ENCODE measurements at places on chromosomes 2 and 18.

DNA sequence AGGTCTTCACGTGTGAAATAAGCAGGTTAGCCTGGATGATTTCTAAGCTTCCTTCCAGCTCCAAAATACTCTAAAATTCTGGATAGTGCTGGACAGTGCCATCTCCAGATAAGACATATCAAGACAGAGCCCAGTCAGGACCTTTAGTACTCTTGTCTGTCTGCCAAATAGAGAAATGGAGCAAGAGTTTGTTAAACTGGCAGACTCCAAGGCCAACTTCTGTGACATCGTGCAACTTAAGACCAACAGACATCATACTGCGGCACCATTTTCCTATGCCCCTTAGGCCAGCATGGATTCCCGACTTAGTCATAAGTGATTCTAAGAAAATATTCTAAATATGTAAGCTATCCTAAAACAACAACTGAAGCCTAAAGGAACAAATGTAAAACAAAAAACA is 118.6 kb downstream of the RBMS1 start:
- DNase-seq: no peak

GRCh38 chr18:24536834-24537233 is 76.4 kb downstream of the HRH4 start:
- DNase-seq: no peak

DNA sequence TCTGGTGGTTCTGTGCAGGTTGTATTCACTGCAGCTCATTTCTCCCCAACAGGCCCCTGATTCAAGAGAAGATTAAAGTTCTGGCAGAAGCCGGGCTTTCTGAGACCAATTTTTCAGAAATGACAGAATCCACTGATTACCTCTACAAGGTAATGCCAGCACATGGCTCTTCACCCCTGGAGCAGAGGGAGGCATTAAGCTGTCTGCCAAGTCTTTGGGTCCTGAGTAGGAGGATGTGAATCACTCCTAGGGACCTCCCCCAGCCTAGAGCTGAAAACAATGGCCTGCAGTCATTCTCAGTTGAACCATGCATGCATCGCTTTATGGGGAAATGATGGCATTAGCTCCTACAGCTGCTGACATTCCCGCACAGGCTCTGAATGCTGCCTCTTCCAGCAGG is 20.5 kb upstream of the RPL37A start:
- DNase-seq: no peak

- no peak for DNase-seq
Measured at GRCh38 chr2:62550461-62550860, 44.5 kb upstream of the TMEM17 start.

DNA sequence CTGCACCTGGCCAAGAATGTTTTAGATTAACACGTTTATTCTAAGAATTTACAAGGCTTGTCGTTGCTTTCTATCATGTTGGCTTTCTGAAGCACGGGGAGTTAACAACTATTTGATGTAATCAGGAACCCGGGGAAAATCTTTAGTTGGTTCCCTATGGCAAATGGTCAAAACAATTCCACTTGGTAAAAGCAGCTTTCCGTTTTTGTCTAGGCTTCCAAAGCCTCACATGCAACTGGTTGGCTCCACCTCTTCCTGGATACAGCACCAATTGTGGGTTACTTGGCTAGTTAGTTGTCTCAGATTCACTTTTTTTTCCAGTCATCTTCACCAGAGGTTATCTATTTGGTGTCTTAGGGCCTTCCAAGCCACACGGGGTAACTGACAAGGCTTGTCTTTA is 2.8 kb downstream of the COLEC12 start:
- DNase-seq: no peak

DNA sequence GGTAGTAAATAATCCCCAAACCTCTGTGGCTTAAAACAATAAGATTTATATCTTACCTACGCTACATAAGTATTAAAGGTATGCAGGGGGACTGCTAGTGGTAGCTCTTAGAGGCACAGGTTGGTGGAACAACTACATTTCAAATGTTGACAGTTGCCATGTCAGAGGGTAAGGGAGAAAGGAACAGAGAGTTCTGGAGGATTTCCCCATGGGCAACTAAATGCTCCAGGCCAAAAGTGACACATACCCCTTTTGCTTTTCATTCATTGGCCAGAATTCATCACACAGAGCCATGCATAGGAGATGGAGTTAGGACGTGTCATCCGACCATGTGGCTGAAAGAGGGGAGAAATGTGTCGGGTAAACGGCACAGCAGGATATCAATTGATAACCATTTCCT is 133.2 kb downstream of the NAPG start:
- DNase-seq: no peak

DNA sequence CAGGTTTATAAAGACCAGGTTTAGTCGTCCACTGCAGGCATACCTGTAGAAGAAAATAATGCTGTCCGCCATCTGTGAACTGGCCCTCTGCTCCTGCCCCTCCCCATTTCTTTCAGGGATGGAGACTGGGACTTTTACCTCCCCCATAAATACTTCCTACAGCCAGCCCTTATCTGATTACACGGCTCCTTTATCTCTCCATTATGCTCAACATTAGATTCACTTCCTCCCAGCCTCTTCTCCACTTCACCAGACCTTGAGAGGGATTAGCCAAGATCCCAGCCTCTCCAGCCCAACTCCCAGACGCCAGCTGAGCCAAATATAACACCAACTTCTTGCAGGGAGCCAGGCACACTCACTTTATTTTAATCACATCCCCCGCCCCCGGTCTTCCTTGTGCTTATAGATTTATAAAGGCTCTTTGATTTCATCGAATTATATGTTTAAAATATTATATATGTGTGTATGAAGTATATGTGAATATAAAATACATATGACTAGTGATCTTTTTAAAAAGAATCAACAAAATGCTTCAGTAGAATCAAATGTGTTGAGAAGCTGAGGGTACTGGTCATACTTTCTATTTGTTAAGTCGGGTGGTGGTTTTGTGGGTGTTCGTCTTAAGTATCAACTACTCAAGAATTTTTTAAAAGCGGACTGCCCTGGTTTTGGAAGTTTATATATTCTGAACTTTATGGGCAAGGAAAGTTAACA is 81.0 kb downstream of the SPRED2 start:
- DNase-seq: no peak

GRCh38 chr2:65779021-65779420 is 346.6 kb upstream of the SPRED2 start:
- DNase-seq: no peak

- no peak for DNase-seq
Measured at GRCh38 chr18:38895560-38895959, 1330.0 kb upstream of the CELF4 start.

DNA sequence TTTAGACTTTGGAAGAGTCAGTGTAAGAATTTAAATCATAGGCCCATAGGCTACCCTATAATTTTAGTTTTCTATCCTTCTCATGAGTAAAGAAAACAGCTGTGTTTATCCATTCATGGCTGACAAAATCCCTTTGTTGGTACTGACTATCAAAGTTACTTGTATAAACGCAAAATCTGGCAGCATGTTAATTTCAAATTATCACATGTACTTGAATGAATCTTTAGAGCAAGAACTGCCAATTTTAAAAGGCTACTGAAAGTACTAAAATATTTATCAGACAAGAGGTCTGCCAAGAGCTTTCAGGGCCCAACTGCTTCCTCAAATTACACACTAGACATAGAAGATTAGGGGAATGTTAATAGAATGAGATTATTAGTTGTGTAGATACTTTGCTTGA is 66.6 kb downstream of the MYL12B start:
- no peak for DNase-seq

DNA sequence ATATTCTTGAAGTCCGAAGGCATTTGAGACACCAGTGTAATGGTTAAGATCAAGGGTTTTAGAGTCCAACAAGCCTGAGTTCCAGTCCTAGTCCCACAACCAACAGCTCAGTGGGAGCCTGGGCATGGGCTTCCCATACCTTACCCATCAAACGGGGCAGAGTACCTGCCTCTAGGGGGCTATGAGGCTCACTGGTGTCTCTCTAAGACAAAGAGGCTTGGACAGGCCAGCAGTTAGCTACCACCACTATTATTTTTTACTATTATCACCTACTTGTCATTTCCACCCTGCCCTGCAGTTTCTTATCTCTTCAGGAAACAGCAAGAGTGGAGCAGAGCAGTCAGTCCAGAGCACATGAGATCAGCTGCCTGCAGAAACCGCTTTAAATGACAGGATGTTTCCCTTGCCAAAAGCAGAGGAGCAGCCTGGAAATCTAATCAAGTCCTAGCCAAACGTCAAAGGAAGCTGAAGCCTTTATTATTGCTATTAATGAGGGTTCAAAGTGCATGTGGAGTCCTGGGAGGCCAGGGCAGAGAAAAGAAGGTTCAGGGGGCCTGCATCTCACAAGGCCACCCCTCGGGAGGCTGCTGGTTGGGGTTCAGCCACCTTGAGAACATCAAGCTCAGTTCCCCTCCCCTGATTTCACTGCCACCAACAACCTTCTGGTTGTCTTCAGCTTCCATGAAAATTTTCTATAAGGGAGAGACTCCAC is 66.6 kb downstream of the STPG4 start:
- DNase-seq: no peak

DNA sequence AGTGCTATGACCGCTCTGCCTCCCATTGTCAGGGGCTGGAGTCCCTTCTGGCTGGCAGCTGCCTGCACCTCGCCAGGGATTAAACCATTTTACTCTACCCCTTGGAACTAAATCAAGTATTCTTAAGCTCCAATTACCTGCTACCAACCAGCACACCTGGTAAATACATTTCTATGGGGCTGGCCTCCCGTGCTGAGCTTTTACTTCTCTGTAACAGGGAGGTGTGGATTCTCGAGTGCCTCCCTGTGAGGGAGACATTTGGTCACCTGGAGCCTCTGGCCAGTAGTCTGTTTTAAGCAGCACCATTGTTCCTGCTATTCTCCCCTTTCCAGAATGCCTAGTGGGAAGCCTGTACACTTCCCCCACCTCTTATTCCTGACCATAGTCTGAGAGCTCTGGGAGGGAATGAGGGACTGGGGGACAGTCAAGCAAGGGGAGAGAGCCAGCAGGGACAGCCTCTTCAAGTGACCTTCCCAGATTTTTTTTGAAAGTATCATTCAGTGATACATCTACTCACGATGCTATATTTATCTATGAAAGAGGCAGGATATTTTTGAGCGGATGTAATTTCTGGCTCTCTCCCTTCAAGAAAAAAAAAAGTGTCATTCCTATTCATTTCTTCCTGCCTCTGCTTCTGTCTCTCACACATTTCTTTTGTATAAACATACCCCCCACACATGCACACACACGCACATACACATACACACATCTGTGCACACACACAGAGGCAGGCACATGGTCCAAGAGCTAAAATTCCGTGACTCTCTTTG is 112.8 kb downstream of the CAPN13 start:
- DNase-seq: no peak

DNA sequence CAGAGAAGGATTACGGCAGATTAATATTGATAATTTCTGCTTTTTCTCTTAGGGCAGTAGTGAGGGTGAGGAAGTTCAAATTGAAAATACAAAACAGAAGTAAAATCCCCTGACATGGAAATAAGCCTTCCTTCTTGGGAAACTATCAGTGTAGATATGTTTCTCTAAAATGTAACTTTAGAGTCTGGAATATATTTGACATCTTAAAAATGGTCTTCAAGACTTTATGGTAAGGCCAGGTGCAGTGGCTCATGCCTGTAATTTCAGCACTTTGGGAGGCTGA is 33.0 kb downstream of the INPP5D start:
- DNase-seq: no peak

DNA sequence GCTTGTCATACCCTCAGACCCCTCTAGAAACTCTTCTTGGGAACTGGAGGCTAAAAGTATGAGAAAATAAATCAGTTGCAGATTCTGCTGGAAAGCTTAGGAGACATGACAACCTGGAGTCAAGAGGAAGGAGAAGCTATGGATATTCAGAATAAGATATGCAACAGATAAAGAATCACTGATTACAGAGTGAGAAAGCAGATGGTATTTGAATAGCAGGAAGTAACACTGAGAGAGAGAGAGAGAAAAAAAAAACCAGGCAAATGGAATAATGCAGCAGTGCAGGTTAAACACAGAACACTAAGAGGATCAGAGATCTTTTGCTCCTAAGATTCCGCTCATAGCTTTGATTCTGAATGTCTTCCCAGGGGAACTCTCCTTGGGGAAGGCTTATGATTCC is 1284.1 kb upstream of the NXPH2 start:
- DNase-seq: no peak

DNA sequence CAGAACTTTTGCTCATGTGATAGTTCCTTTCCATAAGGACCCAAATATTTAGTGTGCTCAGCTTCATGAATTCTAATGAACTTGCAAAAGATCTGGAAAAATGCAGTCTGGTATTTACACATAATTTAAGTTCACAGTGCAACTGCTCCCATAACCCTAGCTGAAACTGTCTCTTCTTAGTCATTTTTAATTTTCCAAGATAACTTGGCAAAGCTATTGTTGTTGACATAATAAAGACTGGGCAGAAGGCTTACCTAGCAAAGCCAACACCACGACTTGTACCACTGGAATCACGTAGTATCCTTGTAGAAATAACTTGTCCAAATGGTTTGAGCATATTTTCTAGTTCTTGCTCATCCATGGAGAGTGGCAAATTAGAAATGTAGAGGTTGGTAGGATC is 103.0 kb upstream of the ITGB6 start:
- DNase-seq: no peak

DNA sequence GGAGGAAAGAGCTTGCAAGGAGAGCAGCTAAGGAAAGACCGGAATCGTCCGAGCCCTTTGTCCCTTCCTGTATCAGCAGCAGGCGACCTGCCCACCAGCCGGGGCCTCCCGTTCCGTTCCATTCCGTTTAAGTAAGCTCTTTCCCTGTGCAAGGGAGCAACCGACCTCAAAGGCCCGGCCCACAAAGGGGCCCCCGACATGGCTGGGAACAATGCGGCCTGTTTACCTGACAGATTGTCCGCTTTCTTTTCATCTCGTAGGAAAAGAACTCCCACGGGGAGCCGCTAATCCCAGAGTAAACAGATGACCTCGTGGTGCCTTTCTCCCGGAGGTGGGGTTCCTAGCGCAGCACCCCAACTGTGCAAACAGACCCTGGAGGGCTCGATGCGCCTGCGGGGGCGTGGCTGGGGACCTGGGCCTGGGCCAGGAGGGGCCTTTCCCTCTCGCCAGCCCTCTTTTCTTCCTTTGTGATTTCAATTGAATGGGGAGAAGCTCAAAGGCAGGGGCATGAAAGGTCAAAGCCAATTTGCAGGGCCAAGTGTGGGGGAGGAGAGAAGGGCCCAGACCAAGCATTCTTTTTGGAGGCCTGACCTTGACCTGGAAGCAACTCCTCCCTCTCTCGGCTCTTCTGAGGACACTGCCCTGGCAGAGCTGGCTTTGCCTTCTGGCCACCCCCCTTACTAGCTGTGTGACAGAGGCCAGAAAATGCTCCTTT is 120.2 kb downstream of the INHBB start:
- DNase-seq: no peak
